ENCODE measurements at places on chromosomes 3 and 15. TPM values are rescaled to one million over a fixed set of nuclear protein-coding genes. Genes with fewer than 3 reads are reported as not detected.

Gene NUP210
- polyA plus RNA-seq: 29.7 TPM

Gene CRABP1
- 51.0 TPM for polyA plus RNA-seq

Gene CCR1
- polyA plus RNA-seq: 1.9 TPM

Gene PAQR9
- 0.93 TPM for polyA plus RNA-seq

Gene SLC15A2
- 8.3 TPM for polyA plus RNA-seq

Gene LARP6
- polyA plus RNA-seq: 15.3 TPM

All from renal pelvis (tissue), 12 donors.